Hepatocyte (in vitro differentiated cells): ENCODE measurements at places on chromosomes 7 and 10. TPM values are rescaled to one million over a fixed set of nuclear protein-coding genes. Genes with fewer than 3 reads are reported as not detected.

DNA sequence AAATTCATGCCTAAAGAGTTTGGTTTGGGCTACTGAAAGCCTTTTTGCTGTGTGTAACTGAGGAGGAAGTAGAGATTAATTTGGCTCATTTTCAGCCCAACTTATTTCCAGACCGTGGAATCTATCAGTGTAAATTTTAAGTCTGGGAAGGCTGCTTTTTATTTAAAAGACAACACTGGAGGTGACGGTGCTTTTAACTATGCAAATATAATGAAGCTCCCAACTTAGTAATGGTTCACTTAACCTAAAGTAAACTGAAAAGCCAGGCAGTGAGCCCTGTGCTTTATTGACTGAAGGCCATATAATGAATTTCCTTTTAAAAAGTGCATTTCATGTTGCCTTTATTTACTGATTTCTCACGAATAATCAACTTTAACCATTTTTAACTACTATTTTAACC is 127.2 kb downstream of the NPY start:
- no peaks in the 10 kb centered on the region for H3K27me3 ChIP-seq
- H3K27ac ChIP-seq, result no peak overlapping the region
- H3K36me3 ChIP-seq, result no peaks in the 10 kb centered on the region
- no peaks in the 10 kb centered on the region for H3K4me1 ChIP-seq
- DNase-seq, result no peak

DNA sequence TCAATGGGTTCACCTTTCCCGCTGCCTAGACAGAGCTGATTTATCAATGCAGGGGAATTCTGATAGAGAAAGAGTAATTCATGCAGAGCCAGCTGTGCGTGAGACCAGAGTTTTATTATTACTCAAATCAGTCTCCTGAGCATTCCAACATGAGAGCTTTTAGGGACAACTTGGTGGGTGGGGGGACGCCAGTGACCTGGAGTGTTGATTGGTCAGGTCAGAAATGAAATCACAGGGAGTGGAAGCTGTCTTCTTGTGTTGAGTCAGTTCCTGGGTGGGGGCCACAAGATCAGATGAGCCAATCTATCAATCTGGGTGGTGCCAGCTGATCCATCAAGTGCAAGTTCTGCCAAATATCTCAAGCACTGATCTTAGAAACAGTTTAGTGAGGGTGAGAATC is 99.0 kb upstream of the CAV2 start:
- H3K27ac ChIP-seq, result no peak overlapping the region
- H3K27me3 ChIP-seq, result no peaks in the 10 kb centered on the region

GRCh38 chr10:118870467-118871243 is 115.9 kb upstream of the CACUL1 start:
- H3K27me3 ChIP-seq, result no peaks in the 10 kb centered on the region
- DNase-seq, result peak; percentile 78
- H3K4me3 ChIP-seq, result no peak overlapping the region

Gene EBLN1
- total RNA-seq, result not detected in 2 replicates

Gene DPY19L1
- total RNA-seq, result 16.7 and 17.8 TPM in 2 replicates

Gene DGKI
- total RNA-seq, result 1.8 and 2.7 TPM in 2 replicates

DNA sequence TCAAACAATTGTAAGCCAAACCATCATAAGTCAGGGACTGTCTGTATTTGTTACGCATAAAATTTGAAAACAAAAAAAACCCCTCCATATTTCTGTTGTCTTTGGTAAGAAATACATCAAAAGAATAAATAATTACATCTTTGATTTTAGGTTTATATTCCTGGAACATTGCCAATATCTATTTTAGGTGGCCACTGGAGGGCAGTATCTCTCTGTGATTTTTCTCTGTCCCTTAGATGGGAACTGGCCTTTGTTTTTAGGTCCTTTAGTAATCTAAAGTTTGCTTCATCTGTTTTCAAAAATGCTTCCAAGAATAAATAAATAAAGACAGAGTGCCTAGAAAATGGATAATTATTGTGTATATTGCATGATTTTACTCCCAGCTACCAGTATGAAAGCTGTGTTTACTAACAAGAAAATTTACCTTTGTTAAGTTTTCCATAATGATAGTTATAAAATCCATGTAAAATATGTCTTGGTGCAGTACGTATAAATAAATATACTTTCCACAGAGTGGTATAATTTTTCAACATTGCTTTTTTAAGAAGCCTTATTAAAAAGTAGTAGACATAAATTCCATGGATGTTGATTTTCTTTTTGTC is 64.2 kb downstream of the PHYHIPL start:
- no peaks in the 10 kb centered on the region for H3K27me3 ChIP-seq
- no peak overlapping the region for H3K4me3 ChIP-seq
- H3K4me1 ChIP-seq, result no peaks in the 10 kb centered on the region
- H3K36me3 ChIP-seq, result no peaks in the 10 kb centered on the region
- H3K27ac ChIP-seq, result no peak overlapping the region
- DNase-seq, result peak; percentile 55

DNA sequence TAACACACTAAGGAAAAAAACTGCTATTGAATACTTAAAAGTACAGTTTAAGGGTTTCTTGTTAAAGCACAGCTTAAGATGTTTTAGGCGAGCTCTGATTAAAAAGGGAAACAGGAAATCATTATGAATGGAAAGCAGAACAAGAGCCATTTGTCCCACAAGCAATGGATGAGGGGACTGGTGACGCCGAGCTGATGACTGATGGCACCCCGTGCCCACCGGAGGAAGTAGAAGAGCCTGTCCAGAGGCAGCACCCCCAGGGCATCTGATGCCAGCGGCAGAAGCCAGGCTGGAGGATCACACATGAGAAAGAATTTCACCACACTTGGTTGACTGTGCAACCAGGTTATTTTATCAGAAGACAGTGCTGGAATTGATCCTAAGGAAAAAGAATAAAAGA is 15.0 kb upstream of the INSIG1 start:
- no peaks in the 10 kb centered on the region for H3K4me1 ChIP-seq
- H3K27me3 ChIP-seq, result peaks cover 2% of the 10 kb centered on the region
- H3K36me3 ChIP-seq, result no peaks in the 10 kb centered on the region
- H3K27ac ChIP-seq, result no peak overlapping the region

GRCh38 chr10:95408983-95409873 is 118.4 kb upstream of the PDLIM1 start:
- H3K36me3 ChIP-seq, result no peaks in the 10 kb centered on the region
- no peaks in the 10 kb centered on the region for H3K27me3 ChIP-seq
- no peaks in the 10 kb centered on the region for H3K4me1 ChIP-seq
- H3K4me3 ChIP-seq, result no peak overlapping the region
- DNase-seq, result no peak
- peak overlapping the region; percentile 28 for H3K27ac ChIP-seq

- H3K4me3 ChIP-seq, result peak overlapping the region; percentile 90
- peaks cover 19% of the 10 kb centered on the region for H3K4me1 ChIP-seq
- H3K27ac ChIP-seq, result peak overlapping the region; percentile 93
These were observed 938 bp upstream of the CADPS2 start for GRCh38 chr7:122887198-122887597.

- no peak for DNase-seq
- H3K4me3 ChIP-seq, result no peak overlapping the region
- no peaks in the 10 kb centered on the region for H3K36me3 ChIP-seq
- H3K27me3 ChIP-seq, result no peaks in the 10 kb centered on the region
- H3K27ac ChIP-seq, result peak overlapping the region; percentile 33
These were observed 70.4 kb upstream of the CC2D2B start for GRCh38 chr10:95837356-95837776.

- no peaks in the 10 kb centered on the region for H3K27me3 ChIP-seq
- peak overlapping the region; percentile 35 for H3K4me3 ChIP-seq
- H3K4me1 ChIP-seq, result peaks cover 8% of the 10 kb centered on the region
- DNase-seq, result no peak
- no peaks in the 10 kb centered on the region for H3K36me3 ChIP-seq
These were observed 818 bp downstream of the GOT1 start for GRCh38 chr10:99429517-99430095.

Gene ANKIB1
- 35.3 and 36.8 TPM in 2 replicates for total RNA-seq

Gene ANKRD61
- total RNA-seq, result not detected in 2 replicates

GRCh38 chr7:129161524-129162225 is 17.2 kb downstream of the TSPAN33 start:
- no peak overlapping the region for H3K4me3 ChIP-seq
- H3K4me1 ChIP-seq, result no peaks in the 10 kb centered on the region
- DNase-seq, result no peak
- H3K36me3 ChIP-seq, result no peaks in the 10 kb centered on the region
- no peaks in the 10 kb centered on the region for H3K27me3 ChIP-seq

- H3K4me3 ChIP-seq, result no peak overlapping the region
- no peaks in the 10 kb centered on the region for H3K4me1 ChIP-seq
- no peak for DNase-seq
- H3K36me3 ChIP-seq, result no peaks in the 10 kb centered on the region
- H3K27ac ChIP-seq, result no peak overlapping the region
- peaks cover 5% of the 10 kb centered on the region for H3K27me3 ChIP-seq
These were observed 19.4 kb upstream of the SP4 start for GRCh38 chr7:21408481-21408820.

Gene CALHM1
- not detected in 2 replicates for total RNA-seq
